ENCODE measurements at places on chromosomes 3 and 15.

DNA sequence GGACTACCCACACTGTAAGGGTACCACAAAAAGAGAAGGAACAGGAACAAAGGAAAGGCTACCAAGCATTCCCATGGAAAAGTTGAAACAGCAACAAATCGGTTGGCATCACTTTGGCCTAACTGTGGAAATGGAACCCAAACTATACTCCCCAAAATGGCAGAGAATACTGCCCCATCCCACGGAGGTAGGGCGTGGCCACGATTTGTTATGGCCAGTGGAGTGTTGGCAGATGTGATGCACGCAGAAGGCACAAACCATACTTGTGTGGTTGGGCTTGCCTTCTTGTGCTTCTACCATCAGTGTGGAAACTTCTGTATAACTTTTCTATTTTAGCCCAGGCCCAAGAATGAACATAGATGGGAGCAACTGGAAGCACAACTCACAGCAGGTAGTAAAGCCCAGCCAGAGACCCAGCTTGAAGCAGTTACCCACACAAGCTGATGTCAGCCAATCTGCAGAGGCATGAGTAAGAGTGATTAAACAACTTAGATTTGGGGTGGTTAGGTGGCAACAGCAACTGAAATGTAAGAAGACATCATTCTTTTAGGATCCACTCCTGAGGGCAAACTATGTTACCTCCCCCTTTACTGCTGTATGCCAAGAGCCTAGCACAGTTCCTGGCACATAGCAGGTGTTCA lies 64.1 kb downstream of the BTD start:
- no peak for DNase-seq

DNA sequence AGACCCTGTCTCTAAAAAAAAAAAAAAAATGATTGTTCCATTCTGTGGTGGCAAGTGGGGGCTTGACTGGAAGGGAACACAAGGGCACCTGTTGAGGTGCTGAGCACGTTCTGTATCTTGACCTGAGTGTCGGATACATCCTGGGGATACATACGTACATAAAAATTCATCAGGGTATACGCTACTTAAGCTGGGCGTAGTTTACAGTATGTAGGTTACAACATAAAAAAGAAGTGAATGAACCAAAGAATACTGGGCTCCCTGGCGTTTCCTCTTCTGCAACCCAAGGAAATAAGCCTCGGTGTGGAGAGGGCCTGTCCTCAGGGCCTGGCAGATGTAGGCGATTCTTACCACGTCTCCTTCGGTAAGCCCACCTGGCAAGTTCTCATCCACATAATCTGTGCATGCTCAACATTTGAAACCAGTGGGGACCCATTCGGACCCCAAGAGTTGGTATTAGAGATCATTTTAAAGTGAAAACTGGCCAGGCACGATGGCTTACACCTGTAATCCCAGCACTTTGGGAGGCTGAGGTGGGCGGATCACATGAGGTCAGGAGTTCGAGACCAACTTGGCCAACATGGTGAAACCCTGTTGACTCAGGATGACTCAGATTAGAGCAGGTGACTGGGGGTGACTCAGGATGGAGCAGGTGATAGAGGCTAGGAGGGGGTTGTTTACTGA lies 5.1 kb upstream of the MUC20 start:
- DNase-seq, result no peak

- no peak for DNase-seq
These were observed 609.3 kb downstream of the IGSF11 start for GRCh38 chr3:118425272-118425837.

DNA sequence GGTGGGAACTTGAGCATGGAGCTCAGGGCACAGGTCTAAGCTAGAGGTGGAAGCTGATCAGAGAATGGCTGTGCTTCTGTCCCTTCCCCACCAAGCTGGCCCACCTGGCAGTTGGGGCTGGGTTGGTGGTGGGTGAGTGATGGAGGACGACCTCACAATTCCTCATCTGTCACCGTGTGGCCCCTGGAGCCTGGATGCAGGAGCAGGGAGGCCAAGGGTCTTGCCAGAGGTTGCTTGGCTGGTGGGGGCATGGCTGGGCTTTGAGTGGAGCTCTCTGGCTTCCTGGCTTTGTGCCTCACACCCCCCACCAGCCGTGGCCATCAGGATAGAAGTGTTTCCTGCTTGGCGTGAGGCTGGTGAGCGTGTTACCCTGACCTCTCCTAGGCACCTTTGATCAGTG lies 36.0 kb downstream of the FBLN2 start:
- no peak for DNase-seq

DNA sequence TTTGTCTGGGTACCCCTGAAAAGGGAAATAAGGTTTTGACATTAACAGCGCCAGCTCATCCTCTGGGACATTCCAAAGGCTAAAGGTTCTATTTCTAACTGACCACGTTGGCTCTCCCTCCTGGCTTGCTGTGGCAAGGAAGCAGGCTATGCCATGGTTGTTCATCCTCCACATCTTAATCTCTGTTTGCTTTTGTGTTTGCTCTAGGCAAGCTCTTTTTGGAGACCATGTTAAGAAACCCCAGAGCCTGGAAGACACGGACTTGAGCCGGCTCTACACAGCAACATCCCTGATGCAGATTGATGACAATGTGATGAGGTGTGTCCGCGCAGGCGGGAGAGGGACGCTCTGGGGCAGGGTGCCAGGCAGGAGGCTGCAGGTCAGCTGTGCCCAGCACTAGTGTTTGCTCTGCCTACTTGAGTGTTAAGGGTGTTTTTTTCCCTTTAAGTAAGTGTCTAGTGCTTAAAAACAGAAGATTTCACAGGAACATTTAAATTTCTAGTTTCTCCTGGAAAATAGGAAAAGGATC lies 33.3 kb downstream of the RLBP1 start:
- DNase-seq, result no peak

DNA sequence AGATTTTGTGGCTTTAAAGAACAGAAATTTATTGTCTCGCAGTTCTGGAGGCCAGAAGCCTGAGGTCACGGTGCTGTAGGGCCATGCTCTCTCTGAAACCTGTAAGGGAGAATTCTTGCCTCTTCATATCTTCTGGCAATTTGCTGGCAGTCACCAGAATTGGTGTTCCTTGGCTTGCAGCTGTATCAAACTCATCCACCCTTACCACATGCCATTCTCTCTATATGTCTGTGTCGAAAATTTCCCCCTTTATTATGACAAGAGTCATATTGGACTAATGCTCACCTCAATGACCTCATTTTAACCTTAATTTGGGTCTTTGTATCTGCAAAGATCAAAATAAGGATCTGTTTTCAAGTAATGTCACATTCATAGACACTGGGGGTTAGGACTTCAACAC lies 266.7 kb downstream of the IL20RB start:
- no peak for DNase-seq

DNA sequence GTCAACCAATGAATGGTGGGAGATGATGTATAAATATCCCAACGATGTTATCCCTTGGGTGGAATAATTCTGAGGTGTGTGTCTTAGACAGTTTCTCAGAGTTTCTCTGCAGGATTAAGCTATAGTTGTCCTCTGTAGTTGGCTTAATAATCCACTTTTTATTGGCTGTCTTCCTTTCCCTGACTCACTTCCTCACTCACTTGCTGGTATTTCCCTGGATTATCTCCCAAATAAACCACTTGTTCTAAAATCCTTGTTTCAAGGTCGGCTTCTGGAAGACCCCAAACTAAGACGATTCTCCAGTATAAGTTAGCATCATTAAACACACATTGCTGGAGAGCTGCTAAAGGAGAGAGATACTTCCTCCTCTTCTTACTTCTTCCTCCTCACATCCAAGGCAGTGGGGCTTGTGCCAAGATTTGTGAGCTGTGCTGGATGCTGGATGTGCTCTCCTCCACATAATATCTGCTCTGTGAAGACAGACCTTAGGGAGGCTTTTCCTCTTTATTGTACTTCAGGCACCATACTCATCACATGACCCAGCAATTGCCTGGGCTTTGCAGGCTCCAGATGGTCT lies 22.5 kb upstream of the ROPN1 start:
- DNase-seq, result no peak

GRCh38 chr15:64691896-64692565 lies 83.4 kb downstream of the RBPMS2 start:
- DNase-seq, result no peak

DNA sequence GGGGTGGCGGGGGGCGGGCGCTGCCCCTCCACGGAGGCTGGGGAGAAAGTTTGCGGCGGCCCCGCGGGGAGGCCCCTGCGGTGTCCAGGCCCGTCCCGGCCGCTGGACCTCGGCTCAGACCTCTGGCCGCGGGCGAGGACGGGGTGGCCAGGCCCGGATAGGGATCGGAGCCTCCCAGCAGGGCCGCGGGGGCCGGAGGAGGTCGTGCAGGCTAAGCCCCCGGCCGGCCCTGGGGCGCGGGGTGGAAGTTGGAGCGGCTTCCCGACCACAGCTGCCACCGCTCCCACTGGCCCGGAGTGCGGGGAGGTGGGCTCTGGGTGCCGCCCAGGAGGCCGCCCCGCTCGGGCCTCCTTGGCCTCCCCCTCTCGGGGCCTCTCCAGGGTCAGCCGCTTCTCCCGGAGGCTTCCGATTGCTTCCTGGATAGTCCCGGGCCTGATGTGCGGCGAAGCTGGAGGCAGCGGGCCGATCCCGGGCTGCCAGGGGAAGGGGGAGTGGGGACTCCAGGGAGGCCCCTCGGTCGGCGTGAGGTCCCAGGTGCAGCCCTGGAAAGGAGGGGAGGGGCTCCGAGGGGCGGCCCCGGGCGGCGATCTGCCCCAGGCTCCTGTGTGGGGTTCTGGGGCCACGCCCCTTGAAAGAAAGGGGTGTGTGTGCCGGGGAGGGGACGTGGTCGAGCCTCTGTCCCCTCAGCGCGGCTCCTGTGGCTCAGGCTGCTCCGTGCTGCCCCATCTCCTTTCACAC lies 907 bp downstream of the PLXNA1 start:
- no peak for DNase-seq

DNA sequence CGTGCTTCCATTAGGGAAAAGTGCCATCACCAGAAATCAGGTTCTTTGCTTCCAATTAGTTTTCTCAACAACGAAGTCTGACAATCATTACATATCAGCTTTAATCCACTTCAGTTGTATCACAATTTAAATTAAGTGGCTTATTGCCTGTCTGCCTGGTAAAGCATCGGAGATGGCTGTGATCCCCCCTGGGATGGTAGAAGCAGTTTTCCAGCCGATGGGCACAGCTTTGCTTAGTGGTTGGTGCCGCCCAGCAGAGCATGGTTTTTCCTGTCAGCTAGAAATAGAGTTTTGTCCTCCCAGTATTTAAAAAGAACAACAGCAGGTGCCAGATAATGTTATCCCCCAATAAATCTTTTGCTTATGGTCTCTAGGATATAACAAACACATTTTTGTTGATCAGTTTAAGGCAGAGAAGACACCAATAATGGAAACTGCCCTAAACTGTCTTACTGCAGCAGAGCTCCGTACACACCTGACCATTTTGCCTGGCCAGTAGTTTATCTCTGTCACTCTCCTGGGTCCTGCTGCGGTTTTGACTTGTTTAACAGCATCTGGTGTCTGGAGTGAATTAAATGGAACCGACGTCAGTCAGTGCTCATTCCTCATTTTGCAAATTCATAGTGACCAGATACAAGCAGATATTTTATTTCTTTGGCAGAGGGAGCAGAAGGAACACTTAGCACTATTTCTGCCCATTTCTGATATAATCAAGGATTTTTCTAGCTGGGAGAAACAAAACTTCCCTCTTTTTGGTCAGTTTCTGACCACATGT lies 79.1 kb downstream of the SLC49A4 start:
- DNase-seq, result no peak

DNA sequence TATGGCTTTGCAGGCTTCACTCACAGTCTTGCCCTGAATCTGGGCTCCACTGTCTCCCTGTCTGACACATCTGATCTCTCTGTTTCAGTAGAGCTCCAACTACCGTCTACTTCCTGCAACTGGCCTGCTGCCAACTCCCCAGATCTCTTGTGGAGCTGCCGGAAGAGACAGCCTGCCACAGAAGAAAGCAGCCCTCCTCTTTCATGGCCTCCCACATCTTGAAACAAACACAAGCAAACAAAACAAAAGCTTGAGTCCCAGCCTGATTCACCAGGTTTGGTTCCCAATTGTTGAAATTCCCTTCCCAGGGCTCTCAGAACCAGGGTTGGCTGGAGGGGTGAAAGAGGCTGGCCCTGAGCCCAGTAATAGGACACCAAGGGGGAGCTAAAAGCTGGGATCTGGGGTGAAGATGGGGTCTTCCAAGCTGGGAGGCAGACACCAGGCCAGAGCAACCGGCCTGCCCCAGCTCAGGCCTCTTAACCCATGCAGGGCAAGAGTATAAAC lies 55.3 kb upstream of the CA12 start:
- DNase-seq, result peak; percentile 19

- no peak for DNase-seq
These were observed 6.6 kb upstream of the CHSY1 start for GRCh38 chr15:101258238-101259144.

GRCh38 chr3:27888562-27888961 lies 166.4 kb upstream of the EOMES start:
- DNase-seq, result no peak

DNA sequence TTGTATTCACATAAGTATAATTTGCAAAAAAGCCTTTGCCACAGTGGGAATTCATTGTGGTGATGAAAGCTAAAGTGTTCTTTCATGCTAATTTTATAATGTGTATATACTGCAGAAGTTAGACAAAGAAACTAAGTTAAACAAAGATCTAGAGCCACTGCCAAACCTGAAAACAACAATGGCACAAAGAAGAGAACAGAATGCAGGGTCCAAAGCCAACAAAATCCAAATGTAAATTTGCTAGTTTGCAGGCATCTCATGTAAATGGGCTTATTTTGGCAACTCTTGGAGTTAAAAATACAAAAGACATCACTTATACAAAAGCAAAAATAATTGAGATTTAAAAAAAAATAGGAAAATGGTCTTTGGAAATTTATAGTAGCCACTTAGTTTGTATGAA lies 123.0 kb downstream of the TCF12 start:
- DNase-seq, result no peak

DNA sequence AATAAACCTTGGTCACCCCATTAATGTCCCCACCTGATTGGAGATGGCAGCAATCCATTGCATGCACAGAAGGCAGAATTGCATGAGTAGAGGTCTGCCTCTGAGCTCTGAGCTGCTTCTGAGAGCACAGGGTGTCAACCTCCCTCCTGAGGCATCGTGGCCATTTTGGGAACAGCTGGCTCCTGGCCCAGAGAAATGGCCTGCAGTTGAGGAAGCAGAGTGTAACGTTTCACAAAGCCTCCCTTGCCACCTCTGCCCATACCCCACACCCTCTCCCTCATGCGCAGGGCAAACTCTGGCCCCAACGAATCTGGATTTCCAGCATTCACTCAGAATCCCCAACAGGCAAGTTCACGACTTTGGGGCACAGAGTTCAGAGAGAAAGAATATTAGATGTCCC lies 198.9 kb downstream of the ADAMTS9 start:
- DNase-seq, result no peak

DNA sequence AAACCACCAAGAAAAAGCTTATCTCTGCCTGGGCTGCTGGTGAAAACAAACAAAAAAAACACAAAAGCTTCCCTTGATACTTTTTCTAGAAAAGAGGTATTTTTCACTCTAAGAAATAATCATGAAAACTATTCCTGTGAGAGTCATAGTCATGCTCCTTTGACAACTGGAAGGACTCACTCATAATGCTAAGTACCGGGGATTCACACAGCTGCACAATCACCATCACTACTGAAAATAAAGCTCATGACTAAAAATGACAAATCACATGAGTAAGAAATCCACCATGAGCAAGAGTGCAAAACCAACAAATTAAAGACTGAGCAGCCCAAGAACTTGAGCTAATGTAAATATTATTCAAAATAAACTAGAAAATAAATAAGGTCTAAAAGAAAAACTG lies 10.6 kb upstream of the POU1F1 start:
- DNase-seq, result no peak
